ENCODE measurements at places on chromosomes 7 and 10.
A peak's percentile ranks its signal among the peaks of the same experiment; 100 is the strongest.

- DNase-seq, result no peak
These were observed 73.5 kb downstream of the ST8SIA6 start for GRCh38 chr10:17380888-17381287.

GRCh38 chr10:94645285-94645684, 38.2 kb upstream of the CYP2C18 start:
- DNase-seq, result no peak

DNA sequence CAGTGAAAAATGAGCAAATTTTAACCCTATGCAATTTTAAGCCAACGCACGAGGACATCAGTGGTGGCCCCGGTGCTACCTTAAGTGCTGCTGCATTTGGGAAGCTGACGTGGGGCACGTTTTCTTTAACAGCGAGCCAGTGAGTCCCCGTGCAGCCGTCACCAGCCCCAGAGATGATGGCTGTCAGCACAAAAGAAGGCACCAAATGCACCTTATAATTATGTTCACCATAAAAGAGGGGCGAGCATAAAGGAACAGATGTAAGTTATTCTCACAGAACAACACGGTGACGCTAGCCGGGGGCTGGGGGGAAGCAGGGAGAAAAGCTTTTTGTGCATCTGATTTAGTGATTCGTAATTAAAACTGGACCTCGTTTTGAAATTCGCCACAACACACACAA, 260.1 kb downstream of the DNAJB6 start:
- DNase-seq, result no peak

DNA sequence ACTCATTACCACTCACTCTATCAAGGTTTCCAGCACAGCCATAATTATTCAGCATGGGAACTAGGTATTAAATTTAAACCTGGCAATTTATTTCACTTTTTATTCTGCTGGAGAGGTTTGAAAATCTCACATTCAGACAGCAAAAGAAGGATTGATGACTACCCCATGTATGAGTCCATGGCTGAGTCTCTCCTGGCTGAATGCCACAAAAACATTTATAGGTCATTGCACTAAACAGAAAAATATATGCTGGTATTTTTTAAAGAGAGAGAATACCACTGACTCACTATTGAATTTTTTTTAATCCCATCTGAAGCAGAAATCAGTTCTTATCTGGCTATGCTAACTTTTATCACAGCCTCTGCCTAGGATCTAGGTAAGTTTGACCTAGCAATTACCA, 336.3 kb downstream of the PPP1R3A start:
- peak; percentile 54 for DNase-seq

GRCh38 chr7:119964788-119965542, 308.0 kb upstream of the KCND2 start:
- DNase-seq, result peak; percentile 63

DNA sequence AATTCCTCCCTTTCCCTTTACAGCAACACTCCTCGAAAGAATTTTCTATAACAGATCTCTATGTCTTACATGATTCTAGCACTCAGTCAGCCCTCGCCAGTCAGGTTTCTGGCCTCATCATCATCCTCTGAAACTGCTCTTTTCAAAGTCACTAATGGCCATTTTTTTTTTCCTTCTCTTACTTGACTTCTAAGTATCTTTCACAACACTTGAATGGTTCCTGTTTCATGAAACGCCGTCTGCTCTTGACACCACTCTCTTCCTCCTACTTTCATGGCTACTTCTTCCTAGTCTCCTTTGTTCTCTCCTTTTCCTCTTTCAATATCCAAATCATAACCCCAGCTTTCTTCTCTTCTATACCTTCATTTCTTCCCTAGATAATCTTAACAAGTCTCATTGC, 100.5 kb upstream of the NRP1 start:
- DNase-seq, result no peak

- no peak for DNase-seq
These were observed 92.1 kb downstream of the EBF3 start for GRCh38 chr10:129871966-129872365.

- peak; percentile 51 for DNase-seq
These were observed 119.7 kb downstream of the JMJD1C start for GRCh38 chr10:63346015-63346441.

DNA sequence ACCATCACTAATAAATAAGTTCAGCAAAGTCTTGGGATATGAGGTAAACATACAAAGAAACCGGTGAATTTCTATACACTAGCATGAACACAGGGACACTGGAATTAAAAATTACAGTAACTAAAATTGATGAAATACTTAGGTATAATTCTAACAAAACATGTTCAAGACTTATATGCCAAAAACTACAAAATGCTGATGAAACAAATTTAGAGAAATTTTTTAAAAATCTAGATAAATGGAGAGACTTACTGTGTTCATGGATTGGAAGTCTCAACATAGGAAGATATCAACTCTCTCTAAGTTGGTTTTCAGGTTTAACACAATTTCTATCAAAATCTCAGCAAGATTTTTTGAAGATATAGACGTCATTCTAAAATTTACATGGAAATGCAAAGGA, 128.8 kb upstream of the RET start:
- no peak for DNase-seq

- no peak for DNase-seq
These were observed 2.7 kb downstream of the PROSER2 start for GRCh38 chr10:11825796-11826414.

DNA sequence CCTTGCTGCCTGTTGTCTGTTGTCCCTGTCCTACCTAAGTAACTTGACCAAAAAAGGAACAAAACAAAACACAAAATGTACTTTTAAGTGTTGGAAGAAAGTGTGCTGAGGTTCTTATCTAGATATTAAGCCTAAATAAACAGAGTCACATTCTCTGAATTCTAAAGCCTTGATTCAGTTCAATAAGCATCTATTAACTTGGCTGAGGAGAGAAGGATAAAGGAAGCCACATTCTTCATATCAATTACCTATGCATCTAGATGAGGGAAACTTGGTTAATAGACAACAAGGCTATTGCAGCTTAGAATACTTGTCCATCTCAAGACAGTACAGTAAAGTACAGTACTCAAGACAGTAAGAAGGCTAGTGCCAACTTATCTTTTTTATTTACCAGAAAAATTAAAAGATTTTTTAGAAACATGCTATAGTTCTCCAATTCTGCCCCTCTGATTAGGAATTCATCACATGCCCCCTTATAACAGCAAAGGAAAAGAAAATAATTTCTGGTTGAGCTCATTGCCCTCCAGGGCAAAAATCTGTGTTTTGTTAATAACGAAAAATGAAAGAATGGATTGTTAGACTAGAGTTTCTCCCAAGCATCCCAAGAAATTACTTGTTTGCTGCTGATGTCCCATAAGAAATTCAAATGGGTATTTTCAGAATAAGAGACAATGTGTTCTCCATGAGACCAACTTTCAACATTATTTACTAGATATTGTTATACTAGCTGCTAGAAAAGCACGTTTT, 546.5 kb upstream of the SEMA3D start:
- peak; percentile 39 for DNase-seq

DNA sequence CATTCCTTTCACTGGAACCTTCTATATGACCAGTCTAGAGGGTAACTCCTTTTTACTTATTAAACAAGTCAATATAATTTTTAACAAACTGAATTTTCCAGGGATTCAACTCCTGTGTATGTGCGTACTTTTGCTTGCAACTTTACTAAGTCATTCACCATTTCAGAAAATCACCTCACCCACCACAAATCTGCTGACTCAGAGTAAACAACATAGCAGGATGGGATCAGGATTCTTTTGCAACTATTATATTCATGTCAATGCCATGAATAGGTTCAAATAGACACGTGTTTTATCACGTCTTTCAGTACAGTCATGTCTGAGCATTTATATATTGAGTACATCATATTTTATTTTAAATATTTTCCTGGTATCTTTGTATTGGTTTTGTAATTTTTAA, 14.5 kb downstream of the CTTNBP2 start:
- no peak for DNase-seq

GRCh38 chr7:104963378-104963990, 50.5 kb upstream of the KMT2E start:
- DNase-seq, result no peak
